ENCODE measurements at places on chromosomes 2 and 18.

DNA sequence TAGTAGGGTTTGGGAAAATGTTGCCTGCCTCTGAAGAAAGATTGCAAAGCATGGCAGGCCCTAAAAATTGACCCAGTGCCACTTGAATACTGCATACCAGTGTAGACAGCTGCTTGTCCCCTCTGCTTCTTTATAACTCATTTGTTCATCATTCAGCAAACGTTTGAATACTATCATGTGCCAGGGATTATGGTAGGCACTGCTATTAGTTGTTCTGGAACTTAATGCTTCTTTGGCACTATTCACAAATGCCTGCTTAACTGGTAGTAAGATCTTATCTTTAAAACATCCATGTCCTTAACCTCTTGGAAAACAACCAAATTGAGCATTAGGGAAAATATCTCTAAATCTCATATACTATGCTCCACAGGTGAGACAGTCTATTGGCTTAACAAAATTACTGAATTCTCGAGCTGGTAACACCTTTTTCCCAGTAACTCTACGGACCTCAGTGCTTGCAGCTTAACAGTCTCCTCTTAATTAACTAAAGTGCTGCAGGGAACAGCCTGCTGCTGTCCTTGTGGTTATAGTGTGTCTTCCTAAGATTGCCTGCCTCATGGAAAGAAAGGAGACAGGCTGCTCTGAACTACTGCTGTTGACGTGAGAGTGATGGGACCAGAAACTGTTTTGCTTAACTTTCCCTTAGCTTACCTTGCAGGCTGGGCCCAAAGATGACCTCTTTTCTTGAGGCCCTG lies 93.2 kb downstream of the MIB1 start:
- DNase-seq = no peak

DNA sequence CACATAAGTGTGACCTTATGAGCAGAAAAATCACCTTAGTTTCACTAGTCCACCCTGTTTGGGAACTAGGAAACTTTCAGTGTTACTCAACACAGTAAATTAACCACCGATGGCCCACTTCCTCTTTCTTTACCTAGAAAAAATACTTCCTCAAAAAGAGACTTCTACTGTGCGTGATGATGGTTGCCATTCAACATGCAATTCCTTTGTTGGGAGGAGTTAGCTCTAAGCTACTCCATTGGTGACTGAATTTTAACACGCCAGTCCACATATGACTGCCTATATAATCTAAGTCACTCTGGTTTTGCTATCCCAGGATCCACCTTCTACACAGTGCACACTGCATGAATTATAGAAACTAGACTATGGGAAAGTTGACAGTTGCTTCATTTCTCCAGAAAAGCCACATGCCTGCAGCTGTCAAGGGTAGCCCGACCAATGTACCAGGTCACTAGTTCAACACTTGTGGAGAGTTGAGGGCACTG lies 47.8 kb upstream of the REG3G start:
- no peak for DNase-seq

DNA sequence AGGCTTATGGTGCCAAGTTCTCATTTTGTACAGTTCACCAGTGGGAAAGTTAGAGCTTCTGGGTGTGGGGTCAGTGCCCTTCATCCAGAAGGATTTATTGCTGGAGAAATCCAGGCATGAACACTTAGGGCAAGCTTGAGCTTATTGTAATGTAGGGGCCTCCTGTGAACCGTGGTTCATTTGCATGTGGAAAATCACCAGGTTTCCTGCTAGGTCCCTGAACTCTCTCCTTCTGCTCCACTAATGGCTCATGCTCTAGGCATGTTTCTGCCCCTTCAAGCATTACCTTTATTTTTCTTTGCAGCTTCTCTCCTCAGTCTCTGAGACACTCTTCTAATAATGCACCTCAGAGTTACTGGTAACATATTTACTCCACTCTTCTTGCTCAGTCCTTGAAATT lies 79.3 kb upstream of the FAM98A start:
- no peak for DNase-seq

DNA sequence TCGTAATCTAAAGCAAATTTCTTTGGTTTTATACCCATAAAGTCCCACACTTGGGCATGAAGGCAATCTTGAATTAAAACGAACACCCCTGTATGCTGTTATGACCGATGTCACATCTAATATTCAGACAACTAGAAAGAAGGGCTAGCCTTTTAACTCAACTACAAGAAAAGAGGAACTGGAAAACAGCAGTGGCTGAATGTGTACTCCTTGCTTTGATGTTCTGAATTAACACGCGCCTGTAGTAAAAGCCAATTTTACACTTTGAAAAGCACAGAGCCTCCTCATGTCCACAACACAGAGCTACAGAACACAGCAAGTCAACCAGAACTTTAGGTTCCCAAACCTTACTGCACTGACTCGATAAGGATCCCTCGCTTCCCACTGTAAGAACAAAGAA lies 147.6 kb downstream of the HDAC4 start:
- no peak for DNase-seq

DNA sequence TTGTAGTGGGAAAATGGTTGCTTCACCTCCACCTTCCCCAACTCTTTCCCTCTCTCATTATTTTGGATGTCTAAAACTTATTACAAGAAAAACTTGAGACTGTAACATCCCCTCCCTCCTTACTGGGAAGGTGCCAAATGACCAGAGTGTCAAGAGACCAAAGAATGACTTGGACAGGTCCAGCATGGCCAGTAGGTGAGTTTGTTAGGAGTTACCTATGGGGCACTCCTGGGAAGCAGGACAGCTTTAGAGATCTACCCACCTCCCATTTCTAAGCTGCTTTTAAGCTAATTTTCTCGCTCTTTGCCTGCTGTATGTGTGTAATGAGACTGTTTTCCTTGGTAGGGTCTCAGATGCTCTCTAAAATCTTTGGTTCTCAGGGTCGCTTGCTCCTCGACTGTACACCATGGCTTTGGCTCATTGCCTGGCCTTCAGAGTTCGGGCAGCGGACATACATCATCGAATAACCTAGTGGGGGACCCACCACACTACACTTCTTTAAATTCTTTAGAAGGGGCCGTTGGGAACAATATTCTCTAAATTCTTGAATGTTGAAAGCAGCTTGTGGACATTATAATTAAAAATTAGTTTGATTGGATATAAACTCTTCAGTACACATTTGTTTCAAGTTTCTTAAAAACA lies 45.2 kb downstream of the SLC30A6 start:
- no peak for DNase-seq

DNA sequence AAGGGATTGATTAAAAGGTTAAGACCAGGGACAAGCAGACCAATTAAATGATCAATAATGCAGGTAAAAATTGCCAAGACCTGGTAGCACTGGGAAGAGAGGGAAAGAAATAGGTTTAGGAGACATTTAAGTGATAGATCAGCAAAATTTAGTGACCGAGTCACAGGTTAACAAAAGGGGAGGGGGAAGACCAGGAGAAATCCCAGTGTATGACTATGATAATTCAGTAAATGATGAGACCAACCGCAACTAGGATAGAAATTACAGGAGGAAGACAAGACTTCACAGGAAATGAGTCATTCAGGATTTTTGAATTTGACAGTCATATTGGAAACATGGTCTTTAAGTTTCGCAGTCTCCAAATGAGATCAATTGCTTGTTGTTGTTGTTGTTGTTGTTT lies 62.9 kb downstream of the COBLL1 start:
- no peak for DNase-seq

Measured in activated gamma-delta T cell treated with anti-CD3 and anti-CD28 coated beads, Interleukin-2, amount 50 U/mL, for 16 hours (primary cell).